ENCODE measurements at places on chromosomes 3 and 15. TPM values are rescaled to one million over a fixed set of nuclear protein-coding genes. Genes with fewer than 3 reads are reported as not detected.

Gene TRIM42
- not detected for total RNA-seq

Gene HTR3E
- not detected for total RNA-seq

Gene SH3GL3
- 8.0 TPM for total RNA-seq

Gene PLSCR4
- 3.8 TPM for total RNA-seq

All from WTC11 (cell line).